ENCODE measurements at places on chromosomes 7 and 10.

DNA sequence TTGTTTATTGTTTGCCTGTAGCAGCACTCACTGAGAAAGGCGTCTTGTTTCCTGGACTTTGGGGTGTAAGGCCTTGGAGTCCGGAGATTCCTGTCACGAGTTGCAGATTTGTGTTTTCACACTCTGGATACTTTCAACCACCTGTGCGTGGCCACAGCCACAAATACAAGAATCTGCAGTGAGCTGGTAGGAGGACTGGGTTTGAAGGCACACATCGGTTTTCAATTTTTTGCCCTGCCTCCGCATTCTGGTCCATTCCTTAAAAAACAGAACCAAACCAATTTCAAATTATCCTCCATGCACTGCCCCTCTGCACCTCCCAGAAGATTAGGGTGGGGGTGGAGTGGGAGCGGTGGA lies 619 bp downstream of the EXOC4 start:
- DNase-seq = peak; percentile 71

DNA sequence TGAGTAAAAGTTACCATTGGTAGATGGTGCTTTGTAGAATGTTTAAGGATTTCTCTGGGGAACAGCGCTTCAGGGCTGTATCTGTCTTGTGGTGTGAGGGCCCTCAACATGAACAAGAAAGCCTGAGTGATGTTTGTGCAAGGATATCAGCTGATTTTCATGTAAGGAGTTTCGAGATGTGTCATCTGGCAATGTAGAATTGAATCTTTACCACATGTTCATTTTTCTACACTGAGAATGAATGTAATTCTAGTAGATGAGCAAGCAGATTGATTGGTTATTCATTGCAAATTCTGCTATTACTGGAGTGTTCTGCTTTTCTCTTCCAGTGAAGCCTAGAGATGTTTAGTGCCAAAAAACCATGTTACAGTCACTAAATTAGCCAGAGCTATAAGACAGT lies 87.7 kb downstream of the ST7 start:
- no peak for DNase-seq

DNA sequence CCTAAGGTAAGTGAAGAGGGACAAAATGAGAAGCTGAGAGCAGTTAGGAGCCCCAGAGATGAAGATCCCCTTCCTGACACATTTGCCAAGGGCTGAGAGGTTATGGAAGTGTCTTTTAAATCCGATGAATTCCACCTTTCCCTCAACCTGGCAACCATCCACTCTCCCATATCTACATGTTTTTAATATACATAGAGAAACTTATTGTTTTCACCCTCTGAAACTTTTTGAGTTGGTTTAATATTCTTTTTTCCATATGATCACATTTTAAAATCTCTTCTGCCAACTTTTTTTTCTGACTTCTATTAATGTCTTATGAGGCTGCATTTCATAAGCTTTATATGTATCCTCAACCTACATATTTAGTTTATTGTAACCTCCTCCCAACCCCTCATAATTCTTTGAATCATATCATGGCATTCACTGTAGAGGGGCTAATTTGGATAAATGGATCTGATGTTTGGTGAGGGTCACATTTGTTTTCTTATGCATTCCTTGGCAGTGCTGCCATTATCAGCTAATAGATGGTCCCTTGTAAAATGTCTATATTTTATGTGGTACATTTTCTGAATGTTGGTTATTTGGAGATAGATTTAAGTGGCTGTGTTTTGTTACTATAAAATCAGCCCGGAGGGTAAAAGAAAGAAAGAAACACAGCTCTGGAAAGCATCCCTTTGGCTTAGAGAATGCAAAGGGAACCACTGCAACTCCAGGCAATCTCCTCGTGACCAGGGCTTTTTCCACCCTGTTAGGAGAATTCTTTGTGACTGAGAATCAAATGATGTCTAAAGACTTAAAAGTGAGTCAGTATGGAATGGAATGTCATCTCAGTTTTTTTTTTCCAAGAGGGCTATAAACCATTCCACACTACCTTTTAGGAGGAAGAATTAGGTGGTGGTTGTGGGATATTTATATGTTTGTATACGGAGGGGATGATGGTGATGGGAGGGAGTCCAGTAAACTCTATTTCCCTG lies 334.4 kb downstream of the SUGCT start:
- no peak for DNase-seq

DNA sequence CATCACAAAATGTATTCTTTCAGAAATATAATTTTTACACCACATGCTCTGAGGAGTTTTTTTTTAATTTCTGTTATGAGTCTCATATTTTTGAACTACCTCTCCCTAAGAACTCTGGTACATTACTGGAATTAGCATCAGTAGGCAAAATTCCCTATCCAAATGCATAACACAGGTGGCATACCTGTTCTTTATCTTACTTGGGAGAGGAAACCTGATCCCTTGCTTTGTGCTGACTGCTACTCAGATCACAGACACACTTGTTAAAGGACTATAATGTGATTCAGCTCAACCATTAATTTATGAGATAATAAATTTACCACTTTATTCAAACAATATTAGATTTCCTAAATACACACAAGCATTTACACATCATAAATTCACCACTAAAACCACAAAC lies 617.2 kb downstream of the GRM8 start:
- DNase-seq = no peak

DNA sequence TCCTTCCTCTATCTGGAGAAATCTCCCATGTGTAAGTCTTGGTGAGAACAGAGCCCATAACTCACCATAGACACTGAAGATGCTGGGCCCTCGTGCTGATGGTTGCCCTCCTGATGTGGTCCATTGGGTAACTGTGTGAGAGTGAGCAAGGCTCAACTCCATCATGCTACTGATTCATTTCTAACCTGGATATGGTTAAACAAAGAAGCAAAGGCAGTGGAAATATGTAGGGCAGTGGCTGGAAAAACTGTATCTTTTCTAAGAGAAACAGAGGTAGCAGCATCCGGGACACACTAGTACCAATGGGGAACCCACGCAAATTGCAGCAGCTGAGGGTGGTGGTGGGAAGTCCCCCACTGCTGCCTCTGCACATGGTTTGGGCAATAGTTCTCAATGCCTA lies 221.7 kb downstream of the KLF6 start:
- DNase-seq = no peak

DNA sequence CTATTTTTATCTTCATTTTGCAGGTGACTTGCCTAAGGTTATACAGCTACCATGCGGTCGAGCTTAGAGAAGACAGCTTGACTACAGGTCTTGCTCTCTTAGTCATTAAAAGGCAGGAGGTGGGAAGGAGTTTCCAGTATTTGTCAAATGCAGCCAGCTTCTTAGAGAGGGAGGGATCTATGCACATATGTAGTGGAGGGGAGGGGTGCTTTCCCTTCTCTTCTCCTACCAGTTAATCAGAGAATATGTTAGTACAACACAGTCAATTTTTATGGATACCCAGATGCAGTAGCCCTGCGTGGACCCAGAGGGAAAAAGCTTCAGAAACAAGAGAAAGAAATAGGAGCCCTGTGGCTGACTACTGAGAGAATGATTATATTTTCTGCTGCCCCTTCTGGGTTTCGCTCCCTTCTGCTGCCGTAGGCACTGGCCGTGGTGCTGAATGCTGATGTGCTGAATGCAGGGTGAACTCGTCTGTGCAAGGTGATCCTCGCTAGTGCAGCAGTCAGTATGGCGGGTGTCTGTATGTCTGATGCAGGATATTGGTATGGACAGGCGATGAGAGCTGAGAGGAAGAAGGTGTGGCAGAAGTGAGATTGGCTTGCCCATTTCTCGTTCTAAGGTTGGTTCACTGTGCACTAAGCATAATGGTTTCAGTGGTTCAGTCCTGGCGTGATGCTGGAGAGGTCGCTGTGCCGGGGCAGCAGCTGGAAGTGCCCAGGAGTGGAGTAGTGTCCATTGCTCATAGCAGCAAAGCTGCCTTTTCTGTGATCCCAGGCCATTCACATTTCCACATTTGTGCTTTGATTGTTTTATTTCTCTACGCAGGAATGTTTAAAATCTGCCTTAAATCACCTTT lies 189.2 kb upstream of the PODXL start:
- DNase-seq = peak; percentile 29

DNA sequence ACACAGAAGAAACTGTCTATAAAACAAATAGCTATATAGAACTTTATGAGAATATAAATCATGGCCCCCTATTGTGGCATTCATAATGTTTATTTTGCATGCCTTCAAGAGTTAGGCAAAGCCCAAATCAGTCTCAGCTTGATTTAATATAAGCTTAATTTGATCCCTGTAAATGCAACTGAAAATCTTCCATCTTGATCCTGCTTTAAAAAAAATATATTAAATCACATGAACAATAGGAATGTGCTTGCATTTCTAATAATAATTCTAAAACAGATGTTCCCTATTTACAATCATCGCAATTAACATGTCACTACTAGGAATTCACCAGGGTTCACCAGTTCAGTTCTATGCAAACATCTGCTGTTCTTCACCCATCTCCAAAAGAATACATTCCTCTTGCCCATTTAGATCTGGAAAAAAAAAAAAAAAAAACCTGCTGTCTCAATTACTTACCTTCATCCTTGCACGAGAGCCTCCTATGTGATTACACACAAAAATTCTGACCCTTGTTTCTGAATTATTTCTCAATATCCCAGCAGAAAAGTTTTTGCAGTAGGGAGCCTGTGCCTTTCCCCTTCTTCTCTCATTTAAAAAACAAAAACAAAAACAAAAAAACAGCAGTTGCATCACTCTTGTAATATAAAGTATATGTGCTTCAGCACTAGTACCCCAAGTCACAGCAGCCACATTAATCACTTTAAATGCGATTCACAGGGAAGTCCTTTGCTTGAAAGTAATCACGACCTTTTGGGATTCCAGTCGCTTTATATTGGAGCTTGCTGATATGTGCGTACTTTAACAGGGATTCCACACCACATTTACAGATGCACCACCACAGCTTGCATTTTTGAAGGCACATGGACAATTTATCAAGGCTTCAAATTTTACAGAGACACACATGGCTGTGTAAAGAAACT lies 194.8 kb upstream of the KMT2E start:
- no peak for DNase-seq

- no peak for DNase-seq
These were observed 120.6 kb downstream of the PRPF18 start for GRCh38 chr10:13707156-13707881.

DNA sequence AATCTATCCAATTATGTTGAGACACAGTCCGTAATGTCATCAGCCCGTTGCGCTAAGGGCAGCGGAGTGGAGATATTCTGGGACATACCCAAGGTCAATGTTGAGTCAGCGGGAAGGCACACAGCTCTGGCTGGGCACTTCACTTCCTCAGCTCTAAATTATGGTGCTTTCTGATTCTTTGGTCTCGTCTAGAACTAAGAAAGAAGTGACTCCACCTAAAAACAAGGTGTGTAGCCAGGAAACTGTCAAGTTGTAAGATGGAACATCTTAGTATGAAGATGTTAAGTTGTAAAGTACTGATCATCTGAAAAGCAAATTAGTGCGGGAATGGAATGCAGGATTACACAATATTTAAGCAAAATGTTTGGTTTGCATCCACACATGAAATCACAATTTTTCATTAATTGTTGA lies 43.1 kb downstream of the BAIAP2L1 start:
- no peak for DNase-seq

- DNase-seq = no peak
These were observed 220.5 kb upstream of the AOAH start for GRCh38 chr7:36944838-36945237.

- DNase-seq = no peak
These were observed 114.7 kb upstream of the EGFR start for GRCh38 chr7:54904130-54904529.

GRCh38 chr7:105876091-105876963 lies at the start of gene ATXN7L1:
Gene ATXN7L1 (minus strand): TSS chr7:105876599. CDS start chr7:105876558, 41 bp downstream.
- peak; percentile 84 for DNase-seq

DNA sequence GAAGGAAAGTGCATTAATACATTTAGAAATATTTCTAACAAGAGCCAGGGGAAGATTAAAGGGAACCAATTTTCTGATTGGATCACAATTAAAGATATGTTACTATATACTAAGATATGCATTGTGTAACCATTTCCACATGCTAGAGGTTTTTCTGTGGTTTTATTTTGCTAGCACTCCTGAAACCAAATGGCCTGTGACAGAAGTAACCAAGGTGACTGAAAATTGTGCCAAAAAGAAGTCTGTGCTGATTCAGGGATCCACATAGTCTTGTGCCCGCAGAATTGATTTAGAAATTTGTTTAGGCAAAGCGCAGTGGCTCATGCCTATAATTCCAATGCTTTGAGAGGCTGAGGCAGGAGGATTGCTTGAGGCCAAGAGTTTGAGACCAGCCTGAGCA lies 1.8 kb downstream of the CC2D2B start:
- no peak for DNase-seq

GRCh38 chr10:31762316-31762715 lies 166.3 kb downstream of the ARHGAP12 start:
- no peak for DNase-seq

GRCh38 chr7:151038951-151039849 lies 9.1 kb upstream of the ASIC3 start:
- peak; percentile 50 for DNase-seq

- DNase-seq = no peak
These were observed 126.8 kb upstream of the ODAD2 start for GRCh38 chr10:28125701-28126100.

GRCh38 chr10:23106331-23107072 lies 11.1 kb downstream of the MSRB2 start:
- DNase-seq = no peak

DNA sequence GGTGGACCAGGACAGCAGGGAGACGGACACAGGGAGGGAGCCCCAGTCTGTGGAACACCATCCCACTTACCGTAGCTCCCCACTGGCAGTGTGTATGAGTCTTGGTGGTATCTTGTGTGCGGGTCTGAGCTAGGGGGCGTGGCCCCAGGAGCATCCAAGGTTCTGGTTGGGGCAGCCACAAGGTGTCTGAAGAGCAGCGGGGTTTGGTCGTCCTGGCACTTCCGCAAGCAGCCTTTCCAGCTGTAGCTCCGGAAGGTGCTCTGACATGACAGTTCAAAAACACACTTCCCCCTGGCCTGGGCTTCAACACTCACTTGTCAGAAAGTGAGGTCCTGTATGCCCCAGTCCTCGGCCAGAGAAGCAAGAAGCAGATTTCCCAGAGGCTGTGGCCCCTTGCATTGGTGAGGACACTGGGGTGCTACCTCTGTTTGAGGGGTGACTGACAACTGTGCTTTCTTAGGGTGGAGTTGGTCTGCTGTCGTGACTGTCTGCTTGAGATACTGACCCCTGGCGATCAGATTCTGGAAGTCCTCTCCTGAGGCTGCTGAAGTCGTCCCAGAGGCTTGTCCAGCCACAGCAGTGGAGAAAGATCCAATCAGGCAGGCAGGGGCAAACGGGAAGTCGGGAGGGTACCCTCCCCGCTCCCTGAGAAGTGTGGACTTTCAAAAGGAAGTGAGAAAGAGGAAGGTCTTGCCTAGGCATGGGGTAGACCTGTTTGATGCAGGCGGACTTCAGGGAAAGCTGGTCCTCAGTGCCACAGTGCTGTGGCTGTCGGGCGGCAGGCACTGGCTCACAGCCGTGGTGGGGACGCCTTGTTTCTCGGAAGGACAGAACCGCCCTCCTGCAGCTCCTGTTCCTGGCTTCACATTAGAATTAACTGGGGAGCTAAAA lies 51.4 kb upstream of the PFKFB3 start:
- DNase-seq = peak; percentile 78
